ENCODE measurements at places on chromosomes 4 and X. TPM values are rescaled to one million over a fixed set of nuclear protein-coding genes. Genes with fewer than 3 reads are reported as not detected.

Gene CORIN
- not detected for polyA plus RNA-seq

Gene NDUFA1
- 306 TPM for polyA plus RNA-seq

Gene NSUN7
- polyA plus RNA-seq = not detected

Gene NDNF
- polyA plus RNA-seq = not detected

Gene PAGE2B
- not detected for polyA plus RNA-seq

Gene VEGFC
- polyA plus RNA-seq = not detected

Gene STBD1
- 1.5 TPM for polyA plus RNA-seq

Gene ERAS
- polyA plus RNA-seq = not detected

DNA sequence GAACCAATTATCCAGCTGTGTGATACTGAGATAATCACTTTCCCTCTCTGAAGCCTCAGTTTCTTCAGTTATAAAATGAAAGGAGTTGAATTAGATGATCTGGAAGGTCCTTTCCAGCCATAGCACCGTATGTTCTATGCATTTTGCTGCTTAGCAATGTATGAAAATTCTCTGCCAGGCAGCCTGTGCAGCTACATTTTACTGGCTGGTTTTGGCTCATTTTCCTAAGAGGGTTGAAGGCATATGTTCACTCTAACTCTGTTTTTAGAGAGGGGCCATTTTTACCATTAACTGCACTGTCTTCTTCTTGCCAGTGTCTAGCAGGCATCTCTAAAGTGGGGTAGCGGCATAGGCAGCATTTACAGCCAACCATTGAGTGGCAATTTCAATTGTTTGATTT lies 26.1 kb downstream of the TRPC5 start:
- DNase-seq = no peak
- no peaks in the 10 kb centered on the region for H3K4me1 ChIP-seq
- H3K27me3 ChIP-seq = no peaks in the 10 kb centered on the region
- H3K4me3 ChIP-seq = no peak overlapping the region

- no peak for DNase-seq
- no peak overlapping the region for H3K4me3 ChIP-seq
- no peaks in the 10 kb centered on the region for H3K27me3 ChIP-seq
- H3K27ac ChIP-seq = no peak overlapping the region
- H3K4me1 ChIP-seq = no peaks in the 10 kb centered on the region
- no peaks in the 10 kb centered on the region for H3K36me3 ChIP-seq
Observed at GRCh38 chr4:143246977-143247376, 62.3 kb downstream of the USP38 start.

- no peaks in the 10 kb centered on the region for H3K27me3 ChIP-seq
- no peak for DNase-seq
- H3K4me3 ChIP-seq = no peak overlapping the region
- H3K27ac ChIP-seq = no peak overlapping the region
Observed at GRCh38 chrX:28188526-28188925, 207.3 kb upstream of the DCAF8L1 start.

DNA sequence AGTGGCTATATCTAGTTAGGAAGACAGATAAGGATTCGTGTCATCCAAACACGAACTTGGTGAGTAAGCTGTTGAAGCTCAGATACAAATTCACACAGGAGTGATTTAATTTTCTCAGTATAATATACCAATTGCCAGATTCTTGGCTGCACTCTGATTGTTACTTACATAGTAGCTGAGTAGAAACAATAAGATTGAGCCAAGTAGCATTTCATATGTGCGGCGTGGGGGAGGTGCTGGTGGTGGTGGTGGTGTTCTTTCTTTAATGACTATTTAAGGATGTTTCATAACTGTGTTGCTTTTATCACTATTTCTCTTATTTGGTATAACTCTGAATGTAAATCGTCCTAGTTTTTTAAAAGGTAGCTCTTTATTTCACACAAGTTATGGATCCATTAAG lies 102.9 kb downstream of the UGT8 start:
- no peak overlapping the region for H3K27ac ChIP-seq
- no peak overlapping the region for H3K4me3 ChIP-seq
- no peak for DNase-seq
- no peaks in the 10 kb centered on the region for H3K27me3 ChIP-seq

DNA sequence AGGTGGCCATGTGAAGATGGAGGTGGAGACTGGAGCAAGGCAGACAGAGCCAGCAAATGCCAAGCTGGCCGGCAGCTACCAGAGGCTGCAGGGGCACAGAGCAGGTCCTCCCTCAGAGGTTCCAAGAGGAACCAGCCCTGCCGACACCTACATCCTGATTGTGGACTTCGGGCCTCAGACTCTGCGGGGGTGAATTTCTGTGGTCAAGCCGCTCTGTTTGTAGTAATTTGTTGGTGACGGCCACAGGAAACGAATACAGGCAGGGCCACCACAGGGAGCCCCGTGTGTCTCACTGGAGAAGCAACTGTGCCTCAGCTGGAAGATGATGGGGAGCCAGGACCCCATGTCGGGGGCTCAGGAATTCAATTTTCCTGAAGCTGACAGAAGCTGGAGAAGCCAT lies 28.3 kb downstream of the ZFYVE28 start:
- H3K4me3 ChIP-seq = no peak overlapping the region
- peaks cover 14% of the 10 kb centered on the region for H3K4me1 ChIP-seq
- H3K27ac ChIP-seq = no peak overlapping the region
- no peak for DNase-seq
- H3K36me3 ChIP-seq = no peaks in the 10 kb centered on the region

- H3K27ac ChIP-seq = no peak overlapping the region
- H3K4me3 ChIP-seq = no peak overlapping the region
- no peaks in the 10 kb centered on the region for H3K36me3 ChIP-seq
- no peak for DNase-seq
- no peaks in the 10 kb centered on the region for H3K4me1 ChIP-seq
- H3K27me3 ChIP-seq = no peaks in the 10 kb centered on the region
Observed at GRCh38 chrX:116499780-116500179, 37.0 kb upstream of the CT83 start.

DNA sequence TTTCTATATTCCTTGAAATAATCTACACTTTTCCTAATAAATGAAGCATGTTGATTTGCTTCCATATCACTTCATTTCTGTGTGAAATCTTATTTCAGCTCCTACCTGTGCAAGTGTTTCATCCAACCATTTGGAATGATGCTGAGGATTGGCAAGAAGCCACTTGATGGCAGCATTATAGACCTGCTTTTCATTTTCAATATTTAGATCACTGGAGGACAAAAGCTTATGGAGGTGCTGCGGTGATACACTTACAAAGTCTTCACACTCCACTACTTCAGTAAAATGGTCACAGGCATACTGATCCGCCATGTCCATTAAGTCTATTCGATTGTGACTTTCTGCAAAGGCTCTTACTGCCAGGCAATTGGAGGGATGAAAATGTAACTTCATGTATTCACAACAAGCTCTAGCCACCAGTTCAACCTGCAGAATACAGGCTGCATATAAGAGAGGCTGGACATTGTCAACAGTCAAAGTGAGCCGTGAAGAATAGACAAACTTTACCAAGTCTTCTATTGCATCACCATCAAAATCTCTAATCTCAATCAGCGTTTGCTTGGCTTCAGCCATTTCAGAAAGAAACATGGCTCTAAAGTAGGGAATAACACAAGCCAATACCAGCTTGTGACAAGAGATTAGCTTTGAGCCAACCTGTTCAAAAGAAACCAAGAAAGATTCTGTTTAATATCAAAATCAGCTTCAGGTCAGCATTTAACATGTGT lies 35.1 kb downstream of the KLHL8 start:
- H3K36me3 ChIP-seq = no peaks in the 10 kb centered on the region
- H3K27ac ChIP-seq = no peak overlapping the region
- H3K4me1 ChIP-seq = no peaks in the 10 kb centered on the region
- no peak overlapping the region for H3K4me3 ChIP-seq
- no peak for DNase-seq

DNA sequence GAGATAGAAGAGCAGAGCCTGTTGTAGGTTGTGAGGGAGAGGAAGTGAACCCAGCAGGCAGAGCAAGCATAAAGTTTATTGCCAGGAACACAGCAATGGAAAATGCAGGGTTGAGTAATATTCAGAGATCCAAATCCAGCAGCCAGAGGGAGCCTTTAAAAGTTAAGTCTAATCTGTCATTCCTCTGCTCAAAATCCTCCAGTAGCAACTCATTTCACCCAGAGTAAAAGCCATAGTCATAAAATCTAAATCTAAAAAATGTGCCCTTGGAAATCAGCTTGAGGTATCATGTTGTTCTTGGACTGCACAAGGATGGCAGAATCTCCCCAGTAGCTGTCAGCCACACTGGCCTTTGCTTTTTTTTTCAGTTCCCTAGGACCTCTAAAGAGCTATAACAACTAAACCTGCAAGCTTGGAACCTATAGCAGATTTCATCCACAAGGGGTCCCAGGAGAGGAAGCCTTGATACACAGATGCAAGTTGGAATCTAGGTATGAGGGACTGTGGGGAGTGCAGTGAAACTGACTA lies 62.9 kb upstream of the FRAS1 start:
- H3K4me3 ChIP-seq = no peak overlapping the region
- no peak for DNase-seq
- no peaks in the 10 kb centered on the region for H3K36me3 ChIP-seq
- H3K4me1 ChIP-seq = no peaks in the 10 kb centered on the region
- no peak overlapping the region for H3K27ac ChIP-seq

GRCh38 chrX:47515941-47516665 lies 33.1 kb upstream of the ZNF41 start:
- DNase-seq = no peak
- no peaks in the 10 kb centered on the region for H3K36me3 ChIP-seq
- H3K27ac ChIP-seq = no peak overlapping the region
- H3K4me1 ChIP-seq = no peaks in the 10 kb centered on the region
- H3K4me3 ChIP-seq = no peak overlapping the region
- H3K27me3 ChIP-seq = peaks cover 4% of the 10 kb centered on the region

Measured in CD4-positive, CD25-positive, alpha-beta regulatory T cell (primary cell).